ENCODE measurements at places on chromosomes 3 and 15.

GRCh38 chr3:10628891-10629670 lies 123.7 kb upstream of the ATP2B2 start:
- H3K27ac ChIP-seq, result no peak overlapping the region
- no peak for DNase-seq
- H3K36me3 ChIP-seq, result no peaks in the 10 kb centered on the region
- no peaks in the 10 kb centered on the region for H3K27me3 ChIP-seq

DNA sequence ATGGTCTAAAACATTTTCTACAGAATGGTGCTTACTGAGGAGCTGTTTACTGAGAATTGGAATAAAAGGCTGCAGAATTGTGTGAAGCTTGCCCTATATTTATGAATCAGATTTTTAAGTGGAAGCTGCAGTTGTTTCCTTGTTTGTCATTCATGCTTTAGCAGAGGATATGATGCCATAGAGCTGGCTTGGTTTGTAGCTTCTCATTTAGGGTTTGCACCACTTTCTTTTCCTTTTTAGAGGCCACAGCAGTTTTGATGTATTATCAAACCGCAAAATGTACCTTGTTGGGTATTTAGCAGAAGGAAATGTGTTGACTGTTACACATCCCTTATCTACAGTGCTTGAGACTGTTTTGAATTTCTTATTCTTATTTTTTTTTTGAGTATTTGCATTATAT lies 66.2 kb downstream of the RASA2 start:
- peaks cover 39% of the 10 kb centered on the region for H3K36me3 ChIP-seq
- peaks cover 48% of the 10 kb centered on the region for H3K4me1 ChIP-seq
- DNase-seq, result no peak
- peak overlapping the region; percentile 94 for H3K27ac ChIP-seq

GRCh38 chr3:171184372-171184771 lies 157.9 kb upstream of the SLC2A2 start:
- H3K4me3 ChIP-seq, result no peak overlapping the region
- peaks cover 60% of the 10 kb centered on the region for H3K4me1 ChIP-seq
- H3K36me3 ChIP-seq, result peaks cover 58% of the 10 kb centered on the region
- peak overlapping the region; percentile 85 for H3K27ac ChIP-seq
- no peaks in the 10 kb centered on the region for H3K27me3 ChIP-seq

DNA sequence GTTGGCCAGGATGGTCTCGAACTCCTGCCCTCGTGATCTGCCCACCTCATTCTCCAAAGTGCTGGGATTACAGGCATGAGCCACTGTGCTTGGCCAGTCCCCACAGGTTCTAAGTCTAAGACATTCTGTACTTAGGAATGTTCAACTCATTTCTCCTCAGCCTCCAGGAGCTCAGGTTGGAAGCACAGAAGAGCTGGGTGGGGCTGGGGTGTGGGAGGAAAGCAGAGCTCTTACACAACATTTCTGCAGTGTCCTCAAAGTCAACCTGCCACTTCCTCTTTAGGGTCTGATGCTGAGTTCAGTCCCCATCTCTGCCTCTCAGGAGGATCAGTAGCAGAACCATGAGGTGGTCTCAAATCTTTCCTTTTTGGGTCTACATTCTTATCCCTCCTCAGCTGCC lies 75.5 kb downstream of the MRPL46 start:
- H3K27me3 ChIP-seq, result peaks cover 3% of the 10 kb centered on the region
- no peak overlapping the region for H3K4me3 ChIP-seq
- H3K36me3 ChIP-seq, result no peaks in the 10 kb centered on the region
- peaks cover 4% of the 10 kb centered on the region for H3K4me1 ChIP-seq
- DNase-seq, result no peak
- H3K27ac ChIP-seq, result no peak overlapping the region

DNA sequence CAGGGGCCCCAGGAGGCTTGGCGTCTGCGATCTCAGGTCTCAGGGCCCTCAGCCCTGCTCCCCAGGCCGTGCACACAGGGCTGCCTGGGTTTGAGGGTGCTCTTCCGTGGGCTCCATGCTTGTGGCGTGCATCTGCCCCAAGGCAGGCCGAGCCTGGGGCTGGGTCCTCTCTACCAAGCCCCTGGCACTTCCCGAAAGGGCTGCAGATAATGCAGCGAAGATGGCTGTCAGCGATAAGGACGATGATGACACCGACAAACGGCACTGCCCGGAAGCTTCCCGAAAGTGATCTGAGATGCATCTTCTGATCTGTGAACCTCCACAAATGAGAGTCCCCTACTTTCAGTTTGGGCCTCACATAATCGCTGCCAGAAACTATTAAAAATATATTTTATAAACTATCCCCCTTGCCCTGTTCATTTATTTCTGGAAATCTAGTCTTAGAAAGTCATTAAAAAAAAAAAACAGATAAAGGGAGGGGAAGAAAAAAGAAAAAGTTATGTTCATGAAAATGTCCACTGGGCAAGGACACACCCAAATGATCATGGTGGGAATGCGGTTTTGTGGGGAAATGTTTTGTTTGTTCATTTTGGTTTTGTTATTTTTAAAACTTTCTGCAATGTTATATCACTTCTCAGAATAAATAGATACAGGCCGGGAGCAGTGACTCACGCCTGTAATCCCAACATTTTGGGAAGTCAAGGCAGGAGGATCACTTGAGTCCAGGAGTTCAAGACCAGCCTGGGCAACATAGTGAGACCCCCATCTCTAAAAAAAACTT lies 51.5 kb downstream of the RPN1 start:
- H3K4me1 ChIP-seq, result peaks cover 7% of the 10 kb centered on the region
- H3K27ac ChIP-seq, result no peak overlapping the region
- H3K4me3 ChIP-seq, result no peak overlapping the region
- no peak for DNase-seq
- H3K36me3 ChIP-seq, result no peaks in the 10 kb centered on the region

DNA sequence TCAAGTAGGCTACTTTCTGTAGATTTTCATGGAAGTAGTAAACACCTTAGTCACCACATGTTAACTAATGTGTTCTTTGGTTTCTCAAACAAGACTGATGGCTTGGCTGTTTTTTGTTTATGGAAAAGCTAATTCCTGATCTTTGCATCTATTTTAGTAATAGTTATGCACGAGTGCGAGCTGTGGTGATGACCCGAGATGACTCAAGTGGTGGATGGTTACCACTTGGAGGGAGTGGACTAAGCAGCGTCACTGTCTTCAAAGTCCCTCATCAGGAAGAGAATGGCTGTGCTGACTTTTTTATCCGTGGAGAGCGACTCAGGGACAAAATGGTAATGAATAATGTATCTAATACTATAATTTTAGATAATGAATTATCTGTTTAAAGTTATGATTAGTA lies 46.6 kb downstream of the SPRED1 start:
- no peak overlapping the region for H3K4me3 ChIP-seq
- no peak overlapping the region for H3K27ac ChIP-seq
- H3K4me1 ChIP-seq, result peaks cover 3% of the 10 kb centered on the region

DNA sequence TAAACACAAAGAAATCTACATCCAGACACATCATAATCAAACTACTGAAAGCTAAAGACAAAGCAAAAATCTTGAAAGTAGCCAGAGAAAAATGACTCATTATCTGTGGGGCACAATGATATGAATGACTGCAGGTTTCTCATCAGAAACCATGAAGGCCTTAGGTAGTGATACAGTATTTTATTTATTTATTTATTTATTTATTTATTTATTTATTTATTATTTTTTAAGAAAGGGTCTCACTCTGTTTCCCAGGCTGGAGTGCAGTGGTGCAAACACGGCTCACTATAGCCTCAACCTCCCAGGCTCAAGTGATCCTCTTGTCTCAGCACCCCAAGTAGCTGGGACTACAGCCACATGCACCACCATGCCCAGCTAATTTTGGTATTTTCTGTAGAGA lies 15.2 kb downstream of the CCK start:
- no peak overlapping the region for H3K4me3 ChIP-seq
- H3K27ac ChIP-seq, result no peak overlapping the region
- peaks cover 41% of the 10 kb centered on the region for H3K27me3 ChIP-seq

DNA sequence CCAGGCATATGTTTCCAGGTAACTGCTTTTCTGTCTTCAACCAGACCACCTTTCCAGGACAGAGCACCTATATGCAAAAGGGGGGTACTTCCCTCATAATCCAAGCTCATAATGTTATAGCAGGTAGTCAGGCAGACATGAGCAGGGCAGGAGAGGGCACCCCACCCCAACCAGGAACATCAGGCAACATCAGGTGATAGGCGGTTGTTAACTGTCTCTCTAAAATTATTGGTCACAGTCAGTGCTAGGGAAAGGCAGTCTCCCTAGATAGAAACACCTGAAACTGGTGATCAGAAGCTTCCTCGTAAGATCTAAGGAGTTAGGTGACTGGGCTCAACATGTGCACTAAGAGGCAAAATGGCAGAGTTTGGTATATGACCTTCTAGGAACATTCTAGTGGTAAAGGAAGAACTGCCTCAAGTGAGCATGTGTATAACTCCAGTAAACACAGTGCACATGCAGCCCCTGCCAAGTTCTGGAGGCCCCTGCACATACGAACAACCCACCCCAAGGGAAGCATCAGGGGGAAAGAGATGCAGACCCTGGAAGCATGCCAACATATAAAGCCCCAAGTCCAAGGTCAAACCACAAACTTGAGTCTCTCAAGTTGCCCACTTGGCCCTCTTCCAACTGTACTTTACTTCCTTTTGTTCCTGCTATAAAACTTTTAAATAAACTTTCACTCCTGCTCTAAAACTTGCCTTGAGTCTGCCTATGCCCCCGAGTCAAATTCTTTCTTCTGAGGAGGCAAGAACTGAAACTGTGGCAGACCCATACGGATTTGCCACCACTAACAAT lies 270.9 kb downstream of the ULK4 start:
- H3K4me1 ChIP-seq, result no peaks in the 10 kb centered on the region
- no peak overlapping the region for H3K4me3 ChIP-seq
- DNase-seq, result no peak
- no peak overlapping the region for H3K27ac ChIP-seq
- H3K27me3 ChIP-seq, result no peaks in the 10 kb centered on the region

- H3K4me1 ChIP-seq, result no peaks in the 10 kb centered on the region
- no peak for DNase-seq
- no peaks in the 10 kb centered on the region for H3K36me3 ChIP-seq
Measured at GRCh38 chr3:131338948-131339640, 42.5 kb upstream of the NUDT16 start.

DNA sequence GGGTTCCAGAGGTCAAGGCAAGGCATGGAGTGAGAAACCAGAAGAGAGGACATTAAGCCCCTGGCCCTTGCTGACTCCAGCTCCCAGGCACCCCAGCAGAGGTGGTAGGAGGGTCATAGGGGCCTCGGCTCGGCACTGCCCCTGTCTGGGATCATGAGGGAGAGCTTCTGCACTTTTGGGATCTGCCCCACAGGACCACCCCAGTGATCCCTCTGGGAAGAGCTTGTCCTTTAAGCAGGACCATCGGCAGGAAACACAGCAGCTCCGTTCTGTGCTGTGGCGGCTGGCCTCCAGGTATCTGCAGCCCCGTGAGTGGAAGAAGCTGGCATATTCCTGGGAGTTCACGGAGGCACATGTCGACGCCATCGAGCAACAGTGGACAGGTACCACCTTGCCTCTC lies 35.5 kb downstream of the ANKDD1A start:
- DNase-seq, result no peak
- no peaks in the 10 kb centered on the region for H3K4me1 ChIP-seq
- H3K36me3 ChIP-seq, result no peaks in the 10 kb centered on the region
- H3K4me3 ChIP-seq, result no peak overlapping the region
- no peaks in the 10 kb centered on the region for H3K27me3 ChIP-seq

GRCh38 chr3:129596194-129597086 lies 10.0 kb downstream of the PLXND1 start:
- no peak overlapping the region for H3K4me3 ChIP-seq
- H3K27me3 ChIP-seq, result peaks cover 53% of the 10 kb centered on the region

DNA sequence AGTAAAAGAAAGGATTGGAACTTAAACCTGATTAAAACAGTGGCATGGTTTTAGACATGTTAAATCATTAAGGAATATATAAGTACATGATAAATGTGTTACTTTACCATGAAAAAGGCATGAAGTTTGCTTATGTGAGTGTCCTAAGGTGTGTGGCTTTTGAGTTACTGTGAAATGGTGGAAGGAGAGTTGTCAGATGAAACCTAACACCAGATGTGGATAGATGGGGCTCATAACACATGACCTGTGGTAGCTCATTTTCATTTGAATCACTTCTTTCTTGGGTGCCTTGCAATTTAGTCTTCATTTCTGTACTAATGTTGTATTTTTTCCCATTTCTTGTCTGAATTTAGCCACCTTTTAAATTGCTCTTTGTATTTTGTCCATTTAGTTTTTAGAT lies 13.0 kb downstream of the MEF2A start:
- H3K4me1 ChIP-seq, result peaks cover 25% of the 10 kb centered on the region
- no peak overlapping the region for H3K4me3 ChIP-seq
- peaks cover 10% of the 10 kb centered on the region for H3K36me3 ChIP-seq

- H3K36me3 ChIP-seq, result peaks cover 35% of the 10 kb centered on the region
- no peaks in the 10 kb centered on the region for H3K27me3 ChIP-seq
- H3K4me1 ChIP-seq, result peaks cover 30% of the 10 kb centered on the region
- no peak overlapping the region for H3K27ac ChIP-seq
Measured at GRCh38 chr3:66431494-66431893, 69.3 kb downstream of the LRIG1 start.

DNA sequence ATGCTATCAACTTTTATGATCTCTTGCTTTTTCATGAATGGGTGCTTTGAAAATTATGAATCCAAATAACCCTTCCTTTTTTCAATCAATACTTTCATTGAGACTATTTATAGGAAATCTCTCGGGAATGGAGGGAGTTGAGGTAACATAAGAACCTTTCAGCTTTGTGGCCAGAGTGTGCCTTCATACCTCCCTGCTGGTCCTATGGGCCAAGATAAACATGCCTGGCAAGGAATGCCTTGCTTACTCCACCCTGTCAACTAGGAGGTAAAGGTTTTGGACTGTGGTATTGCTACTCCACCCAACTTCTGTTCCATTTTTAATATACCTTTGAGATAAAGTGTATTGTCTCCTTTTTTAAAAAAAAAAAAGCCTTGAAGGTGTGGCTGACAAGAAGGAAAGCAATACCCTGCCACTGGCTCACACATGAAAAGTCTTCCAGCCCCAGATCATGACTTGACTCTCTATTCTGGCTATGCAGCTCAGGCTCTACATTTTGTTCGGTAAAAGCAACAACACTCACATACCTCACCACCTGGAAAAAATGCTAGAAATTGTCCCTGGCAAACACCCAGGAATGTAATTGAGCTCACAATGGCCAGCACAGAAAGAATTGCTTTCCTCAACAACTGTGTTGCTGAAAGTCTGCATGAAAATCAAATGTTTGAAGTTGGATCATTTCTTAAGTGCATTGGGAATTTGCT lies 35.8 kb downstream of the COL8A1 start:
- H3K4me1 ChIP-seq, result no peaks in the 10 kb centered on the region
- H3K27ac ChIP-seq, result no peak overlapping the region
- H3K4me3 ChIP-seq, result no peak overlapping the region
- H3K27me3 ChIP-seq, result peaks cover 6% of the 10 kb centered on the region
- no peak for DNase-seq

DNA sequence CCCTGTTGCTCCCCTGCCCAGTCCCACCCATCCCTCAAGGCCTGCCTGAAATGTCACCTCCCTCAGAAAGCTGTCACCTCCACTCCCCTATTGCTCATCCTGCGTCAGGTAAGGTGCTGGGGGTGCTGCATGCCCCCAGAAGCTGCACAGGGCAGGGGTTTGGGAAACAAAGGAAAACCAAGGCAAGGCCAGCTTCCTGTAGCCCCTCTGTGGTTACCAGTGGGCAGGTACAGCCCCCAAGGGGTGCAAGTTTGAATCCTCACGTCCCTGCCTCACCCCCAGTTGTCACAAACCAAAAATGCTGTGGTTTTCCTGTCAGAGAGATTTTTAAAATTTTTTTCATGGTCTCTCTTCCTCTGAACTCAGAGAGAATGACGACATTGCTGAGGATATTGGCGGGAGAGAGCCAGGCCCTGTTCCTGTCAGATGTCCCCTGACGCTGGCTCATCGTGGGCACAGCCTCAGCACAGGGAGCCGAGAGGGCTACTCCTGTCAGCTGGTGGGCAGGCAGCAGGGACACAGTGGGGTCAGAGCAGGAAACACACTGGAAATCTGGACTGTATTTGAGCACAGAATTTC lies 27.0 kb downstream of the PSTPIP1 start:
- peak overlapping the region; percentile 100 for H3K27ac ChIP-seq
- H3K27me3 ChIP-seq, result no peaks in the 10 kb centered on the region
- peaks cover 80% of the 10 kb centered on the region for H3K36me3 ChIP-seq
- DNase-seq, result peak; percentile 50
- peaks cover 62% of the 10 kb centered on the region for H3K4me1 ChIP-seq
